ENCODE measurements at places on chromosomes 2 and 18.

- DNase-seq: no peak
These were observed 41.5 kb upstream of the MC4R start for GRCh38 chr18:60413944-60414547.

DNA sequence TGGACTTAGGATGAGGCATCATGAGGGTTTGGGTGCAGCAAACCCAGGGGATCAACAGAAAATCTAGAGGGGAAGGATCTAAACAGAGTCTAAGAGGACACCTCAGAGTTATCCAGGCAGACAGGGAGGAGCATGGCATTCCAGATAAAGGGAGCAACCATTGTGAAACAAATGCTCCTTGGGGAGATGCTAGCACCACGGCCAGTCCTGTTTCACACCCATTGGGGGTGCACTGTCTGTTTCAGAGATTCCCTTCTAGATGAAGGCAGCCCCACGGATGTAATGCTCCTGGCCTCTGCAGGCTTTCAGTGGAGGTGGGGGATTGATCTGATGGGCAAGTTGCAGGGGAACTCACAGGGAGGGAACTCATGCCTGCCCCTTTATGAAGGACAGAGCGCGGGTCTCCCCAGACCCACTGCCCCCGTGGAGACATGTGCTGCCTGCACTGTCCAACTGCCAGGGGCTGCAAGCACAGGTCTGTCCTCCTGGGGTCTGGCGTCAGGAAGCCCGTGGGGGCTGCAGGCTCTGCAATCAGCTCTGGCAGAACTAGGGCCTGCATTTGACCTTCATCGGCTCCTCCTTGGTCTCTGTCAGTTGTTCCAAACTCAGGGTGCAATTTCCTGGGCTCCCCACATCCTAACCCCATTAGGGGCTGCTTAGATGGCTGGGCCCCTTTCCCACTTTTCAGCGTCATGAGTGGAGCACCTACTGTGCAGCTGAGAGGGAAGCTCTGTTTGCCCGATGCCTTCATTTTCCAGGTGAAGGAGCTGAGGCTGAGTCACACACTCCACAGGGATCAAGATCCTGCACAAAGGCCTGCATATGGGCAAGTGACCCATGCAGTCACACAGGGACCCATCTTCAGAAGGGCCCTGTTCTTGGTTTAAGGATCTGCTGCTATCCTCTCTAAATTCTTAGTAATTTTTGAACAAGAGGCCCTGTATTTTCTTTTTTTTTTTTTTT lies 163.4 kb downstream of the ARL4C start:
- DNase-seq: no peak

GRCh38 chr2:15991231-15991630 lies 50.9 kb downstream of the MYCN start:
- no peak for DNase-seq

DNA sequence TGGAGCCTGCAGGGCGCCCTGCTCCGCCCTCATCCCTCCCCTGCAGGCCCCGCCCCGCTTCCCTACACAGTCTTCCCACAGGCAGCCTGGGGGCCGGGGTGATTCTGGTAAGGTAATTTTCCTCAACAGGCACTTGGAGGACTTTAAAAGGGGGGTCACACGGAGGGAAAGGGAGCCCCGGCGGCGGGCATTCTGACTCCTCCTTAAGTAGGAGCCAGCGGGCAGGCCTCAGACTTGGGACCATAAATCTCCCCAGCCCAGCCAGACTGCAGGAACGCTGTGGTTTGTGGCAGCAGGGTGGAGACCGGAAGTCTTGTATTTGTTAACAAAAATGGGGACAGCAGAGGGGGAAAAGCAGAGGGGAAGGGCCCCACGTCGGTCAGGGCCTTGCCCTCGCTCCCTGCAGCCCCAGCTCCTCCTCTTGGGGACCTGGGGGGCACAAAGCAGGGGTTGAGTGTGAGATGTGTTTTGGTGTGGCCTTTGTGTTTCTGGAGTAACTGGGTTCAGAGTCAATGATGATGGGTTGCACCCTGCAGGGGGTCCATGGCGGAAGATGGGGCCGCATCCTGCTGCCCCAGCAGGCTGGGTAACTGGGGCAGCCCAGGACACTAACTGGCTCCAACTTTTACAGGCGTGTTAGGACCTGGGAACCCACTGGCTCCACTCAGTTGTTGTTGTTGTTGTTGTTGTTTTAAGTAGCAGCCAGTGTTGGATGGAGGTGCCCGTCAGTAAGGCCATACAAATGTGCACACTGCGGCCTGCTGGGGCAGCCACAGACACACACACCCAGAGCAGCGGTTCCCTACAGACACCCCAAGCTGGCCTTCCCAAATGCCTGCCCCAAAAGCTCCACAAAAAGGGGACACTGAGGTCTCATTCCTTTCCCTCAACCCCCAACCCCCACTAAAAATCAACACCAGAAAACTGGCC lies 27.7 kb downstream of the SMAD7 start:
- DNase-seq: no peak

- no peak for DNase-seq
These were observed 192.2 kb downstream of the ZNF385B start for GRCh38 chr2:179669196-179669595.

- DNase-seq: no peak
These were observed 66.6 kb upstream of the ZNF397 start for GRCh38 chr18:35174093-35174731.

DNA sequence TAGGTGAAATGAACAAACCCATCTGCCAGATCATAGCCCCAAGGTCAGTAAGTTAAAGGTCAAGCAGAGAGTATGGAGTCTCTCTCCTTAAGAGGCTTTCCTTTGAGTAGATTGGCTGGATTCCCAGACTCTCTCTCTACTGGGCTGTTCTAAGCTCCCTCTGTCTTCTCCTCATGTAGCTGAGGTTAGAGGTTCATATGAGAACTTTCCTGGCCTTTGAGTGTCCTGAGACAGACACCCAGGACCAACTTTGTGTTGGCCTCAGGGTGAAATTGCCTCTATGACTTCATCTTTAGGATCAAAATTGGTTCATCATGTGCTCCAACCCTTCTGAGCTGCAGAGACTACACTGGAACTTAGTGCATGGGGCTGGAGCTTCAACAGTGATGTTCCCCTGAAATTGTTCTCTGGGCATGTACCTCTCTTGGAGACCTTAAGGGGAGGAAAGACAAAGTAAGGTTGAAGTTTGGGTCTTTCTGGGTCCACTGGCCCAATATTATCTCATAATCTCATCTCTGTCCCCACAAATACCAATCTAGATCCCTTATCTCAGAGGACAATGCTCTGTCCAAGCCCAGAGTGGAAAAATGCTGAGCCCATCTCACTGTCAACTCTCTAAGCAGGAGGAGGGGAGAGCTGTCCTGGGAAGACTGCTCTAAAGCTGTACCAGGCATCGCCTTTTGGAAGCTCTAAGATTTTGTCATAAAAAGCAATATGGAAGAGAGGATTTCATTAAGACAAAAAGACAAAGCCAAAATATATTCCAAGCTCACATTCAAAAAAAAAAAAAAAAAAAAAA lies 177.3 kb upstream of the ARL4C start:
- DNase-seq: no peak

DNA sequence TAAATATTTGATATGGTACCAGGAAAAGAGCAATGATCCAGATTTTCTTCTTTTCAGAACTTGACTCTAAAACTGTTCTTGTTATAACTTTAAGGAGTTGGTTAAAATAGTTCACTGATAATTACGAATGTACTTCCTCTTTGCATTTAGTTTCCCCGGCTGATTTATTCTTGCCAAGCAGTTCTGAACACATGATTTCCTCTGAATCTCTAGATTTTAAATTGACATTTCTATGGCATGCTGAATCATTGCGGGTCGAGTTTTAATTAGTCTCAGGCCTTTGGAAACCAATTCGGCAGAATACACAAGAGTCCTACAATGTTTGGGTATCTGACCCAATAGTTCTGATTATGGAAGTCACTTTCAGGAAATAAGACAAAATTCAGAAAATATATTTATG lies 37.3 kb upstream of the DNAH7 start:
- DNase-seq: no peak

- no peak for DNase-seq
These were observed 34.2 kb upstream of the NDUFV2 start for GRCh38 chr18:9068346-9068745.

GRCh38 chr2:181998041-181998835 lies 12.6 kb downstream of the PPP1R1C start:
- no peak for DNase-seq

GRCh38 chr2:38554973-38555595 lies 47.6 kb downstream of the HNRNPLL start:
- DNase-seq: no peak

- DNase-seq: no peak
These were observed 360.9 kb upstream of the SALL3 start for GRCh38 chr18:78618726-78619125.

- no peak for DNase-seq
These were observed 175.7 kb upstream of the TANK start for GRCh38 chr2:160984426-160985077.

GRCh38 chr18:477565-477964 lies 22.9 kb downstream of the COLEC12 start:
- DNase-seq: no peak

DNA sequence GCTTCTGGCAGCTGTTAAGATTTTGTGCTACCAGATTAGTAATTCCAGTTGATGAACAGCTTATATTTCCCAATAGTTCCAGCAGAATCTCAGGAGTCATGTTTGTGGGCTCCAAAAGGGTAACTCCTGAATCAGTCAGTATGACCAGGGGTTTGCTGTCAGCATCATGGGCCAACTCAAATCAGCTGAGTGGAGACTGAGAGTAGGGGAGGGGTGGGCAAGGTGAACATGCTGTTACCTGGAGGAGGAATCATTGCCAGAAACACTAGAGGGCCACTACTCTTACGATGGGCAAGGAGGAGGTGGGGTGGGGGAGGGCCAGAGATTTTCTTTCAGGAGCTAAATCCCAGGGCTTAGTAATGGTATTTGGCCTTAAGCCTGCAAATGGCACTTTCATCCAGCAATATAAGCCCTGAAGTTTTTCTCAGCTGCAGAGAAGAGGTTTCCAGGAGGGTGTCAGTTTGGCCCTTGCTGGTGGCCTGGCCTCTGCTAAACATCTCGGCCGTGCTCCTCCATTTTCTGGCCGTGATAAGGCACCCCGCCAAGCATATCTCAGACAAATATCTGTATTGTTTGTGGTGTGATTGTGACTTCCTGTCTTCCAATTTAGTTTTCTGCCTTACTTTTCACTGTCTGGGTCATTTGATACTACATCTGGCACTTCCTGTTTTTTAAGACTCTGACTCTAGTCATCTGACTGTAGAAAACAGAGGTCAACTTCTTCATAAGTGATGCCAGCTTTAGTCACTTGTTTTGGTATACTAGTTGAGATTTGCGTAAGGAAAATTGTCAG lies 120.5 kb upstream of the CXCR4 start:
- DNase-seq: no peak

DNA sequence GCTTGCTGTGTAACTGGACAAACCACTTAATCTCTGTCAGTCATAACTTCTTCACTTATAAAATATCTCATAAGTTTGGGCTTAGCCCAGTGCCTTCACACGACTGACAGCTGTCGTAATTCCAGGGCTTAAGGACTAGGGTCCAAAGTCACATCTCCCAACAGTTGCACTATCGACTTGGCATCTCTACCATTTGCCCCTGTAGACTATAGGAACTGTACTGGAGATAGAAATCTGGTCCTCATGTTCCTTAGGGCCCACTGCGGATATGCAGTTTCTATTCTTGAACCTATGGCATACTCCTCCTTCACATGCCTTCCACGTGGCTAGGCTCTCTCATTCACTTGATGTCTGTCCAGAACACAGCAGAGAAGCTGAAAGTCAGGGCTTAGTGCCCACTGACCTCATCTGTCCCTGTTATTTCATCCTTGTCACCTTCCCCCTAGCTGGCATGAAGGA lies 2.7 kb downstream of the ABHD1 start:
- DNase-seq: no peak

GRCh38 chr18:44036501-44036900 lies 644.2 kb upstream of the SETBP1 start:
- no peak for DNase-seq

DNA sequence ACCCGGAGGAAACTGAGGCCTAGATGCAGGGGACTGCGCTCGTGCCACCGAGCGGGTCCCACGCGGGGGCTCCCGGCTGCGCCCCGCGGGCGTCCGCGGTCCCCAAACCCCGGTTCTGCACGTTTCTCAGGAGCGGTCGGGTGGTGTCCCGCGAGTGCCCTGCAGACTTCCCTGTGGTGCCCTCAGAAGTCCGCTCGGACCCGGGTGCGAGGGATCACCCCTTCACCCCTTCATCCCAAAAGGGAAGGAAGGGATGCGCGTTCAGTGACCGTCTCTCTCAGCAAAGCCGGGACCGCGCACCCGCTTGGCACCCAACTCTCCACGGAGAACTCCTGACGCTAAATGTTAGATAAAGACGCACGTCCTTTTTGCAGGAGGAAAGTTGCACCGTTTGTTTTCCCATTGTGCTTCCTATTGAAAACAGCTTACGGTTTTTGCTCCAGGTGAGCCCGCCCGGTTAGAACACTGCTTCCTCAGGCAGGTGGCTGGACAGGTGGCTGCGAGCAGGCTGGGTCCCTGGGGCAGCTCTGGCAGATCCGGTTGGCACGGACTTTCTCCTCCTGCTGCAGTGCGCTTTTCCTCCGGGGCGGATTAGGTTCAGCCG lies 779 bp downstream of the DGKD start:
- DNase-seq: no peak

GRCh38 chr2:20223407-20224163 lies 1.3 kb downstream of the SDC1 start:
- DNase-seq: peak; percentile 15

DNA sequence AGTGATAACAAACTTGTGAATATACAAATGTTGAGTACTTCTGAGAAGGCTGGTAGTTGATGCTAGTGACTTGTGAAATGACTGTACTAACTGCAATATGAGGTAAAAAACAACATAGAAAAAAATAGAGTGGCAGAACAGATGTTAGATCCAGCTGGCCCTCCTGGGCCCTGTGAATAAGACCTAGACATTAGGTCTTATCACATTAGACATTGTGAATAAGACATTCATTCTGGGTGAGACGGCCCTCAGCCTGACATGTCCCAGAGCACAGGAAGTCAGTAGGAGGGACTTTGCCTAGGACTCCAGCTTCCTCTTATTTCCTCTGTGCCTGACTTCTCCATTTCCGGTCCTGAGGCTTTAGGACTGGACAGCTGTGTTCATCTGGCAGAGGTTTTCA lies 22.9 kb downstream of the DOK1 start:
- DNase-seq: no peak

DNA sequence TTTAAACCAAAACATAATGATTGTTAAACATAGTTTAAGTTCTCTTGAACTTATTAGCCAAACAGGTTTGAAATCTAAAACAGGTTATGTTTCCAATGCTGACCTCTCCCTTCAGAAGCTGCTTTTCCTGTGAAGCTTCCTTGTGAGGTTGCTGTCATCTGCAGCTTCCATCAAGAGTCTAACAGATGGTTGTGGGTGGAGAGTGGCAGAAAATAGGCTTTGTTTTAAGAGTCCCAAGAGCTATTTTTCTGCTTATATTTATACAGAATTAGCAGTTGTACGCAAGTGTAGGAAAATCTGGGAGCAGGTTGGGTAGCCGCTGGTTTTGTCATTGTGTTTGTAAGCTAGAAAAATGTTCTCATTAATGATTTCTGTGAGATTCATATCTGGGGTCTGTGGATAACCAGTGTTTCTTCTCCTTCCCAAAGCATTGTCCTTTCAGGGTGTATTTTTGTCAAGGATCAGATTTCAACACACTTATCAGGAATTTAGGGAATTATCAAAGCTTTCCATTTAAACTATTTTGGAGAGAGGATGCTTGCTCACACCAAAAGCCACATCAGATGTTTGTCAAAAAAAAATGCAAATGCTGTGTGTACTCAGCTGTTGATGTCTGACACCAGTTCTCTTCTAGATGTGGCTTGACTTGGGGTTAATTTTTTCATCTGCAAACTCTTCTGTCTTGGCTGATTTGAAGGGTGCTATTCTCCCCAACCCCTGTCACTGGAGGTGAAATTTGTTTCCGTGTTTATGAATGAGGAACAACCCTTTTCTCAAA lies 78.1 kb upstream of the KIF5C start:
- DNase-seq: no peak
